ENCODE measurements at places on chromosomes 5 and 9.

DNA sequence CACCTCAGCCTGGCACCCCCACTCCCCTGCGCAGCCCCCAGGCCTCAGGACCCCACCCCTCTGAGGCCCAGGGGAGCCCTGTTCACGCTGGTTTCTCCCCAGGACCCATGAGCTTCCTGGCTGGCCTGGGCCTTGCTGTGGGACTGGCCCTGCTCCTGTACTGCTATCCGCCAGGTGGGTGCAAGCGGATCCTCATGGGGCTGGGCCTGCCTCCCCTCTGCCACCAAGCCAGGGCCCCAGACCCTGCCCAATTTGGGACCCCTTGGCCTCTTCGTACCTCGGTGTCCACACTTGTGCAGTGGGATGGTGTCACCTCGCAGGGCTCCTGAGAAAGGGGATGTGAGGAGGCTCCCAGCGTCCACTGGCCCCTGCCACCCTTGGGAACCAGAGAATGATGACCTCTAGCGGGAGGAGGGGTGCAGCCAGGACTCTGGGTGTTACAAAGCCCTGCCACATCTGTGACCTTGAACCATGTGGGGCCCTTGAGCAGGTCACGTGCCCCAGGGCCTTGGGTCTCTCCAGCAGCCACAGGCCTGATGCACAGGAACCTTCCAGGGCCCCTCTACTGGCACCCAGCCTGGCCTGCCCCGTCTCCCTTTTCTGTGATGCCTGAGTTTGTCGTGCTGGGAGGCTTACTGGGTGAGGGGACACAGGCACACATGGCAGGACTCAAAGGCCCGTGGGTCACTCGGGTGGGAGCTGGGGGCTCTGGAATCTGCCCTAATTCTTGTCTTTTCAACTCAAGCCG is 16.3 kb downstream of the CARD19 start:
- DNase-seq = no peak

- no peak for DNase-seq
These were observed 25.7 kb downstream of the CPEB4 start for GRCh38 chr5:173913686-173914321.

DNA sequence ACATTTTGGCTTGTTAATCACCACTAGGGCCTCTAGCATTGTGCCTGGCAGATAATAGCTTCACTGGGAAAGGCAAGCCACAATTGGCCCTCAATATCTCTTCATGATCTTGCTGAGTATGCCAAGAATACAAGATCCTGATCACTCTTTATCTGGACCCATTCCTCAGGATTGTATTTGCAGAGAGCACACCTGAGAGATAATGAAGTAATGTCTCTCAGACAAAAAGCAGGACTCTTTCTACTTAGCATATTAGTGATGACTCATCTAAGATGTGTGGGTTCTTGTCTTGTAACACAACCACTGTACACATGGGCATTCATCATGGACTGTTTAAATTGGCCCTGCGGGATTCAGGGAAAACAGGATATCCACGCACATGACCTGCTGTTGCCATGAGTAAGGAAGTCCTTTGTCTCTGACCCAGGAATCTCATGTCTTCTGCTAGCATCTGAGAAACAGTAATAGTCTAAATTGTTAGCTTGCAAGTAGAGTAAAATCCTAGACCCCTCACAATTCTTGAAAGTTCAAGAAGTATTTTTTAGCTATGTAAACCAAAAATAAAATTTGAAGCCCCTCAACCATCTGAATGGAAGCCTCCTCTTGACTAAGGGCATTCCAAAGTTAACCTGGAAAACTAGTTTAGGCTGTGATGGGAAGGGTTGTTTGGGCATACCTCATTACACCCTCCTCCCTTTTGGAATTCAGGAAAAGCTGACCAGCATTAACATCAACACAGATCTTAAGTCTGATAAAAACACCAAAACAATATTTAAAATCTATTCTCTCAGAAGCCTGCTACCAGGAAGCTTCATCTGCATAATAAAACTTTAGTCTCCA is 28.0 kb upstream of the NFIL3 start:
- DNase-seq = no peak

DNA sequence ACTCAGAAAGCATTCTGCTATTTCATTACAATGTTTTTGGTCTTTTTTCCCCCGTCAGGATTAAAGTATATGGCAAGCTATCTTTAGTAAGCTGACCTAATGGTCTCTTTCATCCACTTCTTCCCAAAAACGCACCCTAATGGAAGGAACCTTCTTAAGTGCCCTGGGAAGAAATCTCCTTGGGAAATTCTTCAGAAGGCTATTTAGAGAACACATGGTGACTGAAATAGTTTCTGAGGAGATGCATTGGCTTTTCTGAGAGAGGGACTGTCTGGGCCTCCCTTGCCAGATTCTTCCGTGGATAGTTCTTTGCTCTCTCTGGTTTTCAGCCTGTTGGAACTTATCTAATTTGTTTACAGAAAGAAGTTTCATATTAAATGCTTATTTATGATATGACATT is 524.1 kb upstream of the MEF2C start:
- DNase-seq = no peak

- DNase-seq = no peak
These were observed 185.0 kb upstream of the ELL2 start for GRCh38 chr5:96146675-96147074.

DNA sequence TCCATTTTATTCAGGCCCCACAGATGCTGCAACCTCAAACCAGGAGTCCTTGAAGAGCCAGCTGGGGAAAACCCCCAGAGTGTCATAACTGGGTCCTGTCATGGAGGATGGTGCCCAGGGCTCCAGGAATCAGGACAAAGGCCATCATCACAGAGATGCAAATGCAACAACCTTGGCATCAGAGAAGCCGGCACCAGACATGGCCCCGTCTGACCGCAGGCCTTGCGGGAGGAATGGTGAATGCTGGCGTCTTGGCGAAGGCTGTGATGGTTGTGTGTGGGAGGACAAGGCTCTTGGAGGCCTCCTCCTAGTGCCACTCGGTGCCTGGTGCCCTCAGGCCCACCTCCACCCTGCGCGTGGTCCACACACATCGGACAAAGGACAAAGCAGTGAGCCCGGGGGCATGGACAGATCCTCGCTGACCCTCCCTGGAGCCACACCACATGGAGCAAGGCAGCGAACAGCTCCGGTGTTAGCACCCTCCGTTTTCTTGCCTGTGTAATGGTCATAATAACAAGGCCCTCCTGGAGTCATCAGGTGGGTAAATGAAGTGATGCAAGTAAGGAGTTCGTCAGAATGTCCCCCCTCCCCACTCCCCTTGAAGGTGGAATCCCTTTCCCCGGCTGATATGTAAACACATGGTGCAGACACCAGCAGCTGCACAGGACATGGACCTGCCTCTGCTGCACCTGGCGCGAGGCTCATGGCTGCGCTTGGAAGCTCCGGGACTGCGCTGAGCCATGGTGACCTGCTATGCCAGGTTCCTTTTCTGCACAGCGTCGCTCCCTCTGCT is 380.7 kb downstream of the IRX2 start:
- no peak for DNase-seq

- no peak for DNase-seq
These were observed 5.5 kb downstream of the SLC25A2 start for GRCh38 chr5:141298376-141298775.

GRCh38 chr5:76576450-76576849 is 46.8 kb downstream of the F2RL2 start:
- no peak for DNase-seq

- no peak for DNase-seq
These were observed 19.7 kb upstream of the ADAMTS19 start for GRCh38 chr5:129440424-129440823.

DNA sequence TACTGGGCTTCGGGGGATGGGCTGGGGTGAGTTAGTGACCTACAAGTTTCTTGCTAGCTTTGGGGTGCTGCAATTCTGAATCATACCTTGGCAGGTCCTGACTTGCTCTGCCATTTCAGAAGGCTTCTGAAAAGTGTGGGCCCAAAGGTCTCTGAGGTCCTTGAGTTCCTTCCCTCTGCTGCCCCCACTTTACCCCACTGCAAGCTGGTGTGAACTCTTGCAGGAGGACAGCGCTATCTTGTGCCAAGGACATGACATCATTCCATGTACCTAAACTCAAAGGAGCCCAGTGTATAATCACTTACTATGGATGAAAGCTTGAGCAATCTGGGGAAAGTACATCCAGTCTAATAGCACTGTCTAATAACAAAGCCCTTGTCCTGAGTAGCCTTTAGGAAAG is 157.4 kb downstream of the RMI1 start:
- no peak for DNase-seq

- no peak for DNase-seq
These were observed 111.5 kb downstream of the CDC42SE2 start for GRCh38 chr5:131375351-131375750.

DNA sequence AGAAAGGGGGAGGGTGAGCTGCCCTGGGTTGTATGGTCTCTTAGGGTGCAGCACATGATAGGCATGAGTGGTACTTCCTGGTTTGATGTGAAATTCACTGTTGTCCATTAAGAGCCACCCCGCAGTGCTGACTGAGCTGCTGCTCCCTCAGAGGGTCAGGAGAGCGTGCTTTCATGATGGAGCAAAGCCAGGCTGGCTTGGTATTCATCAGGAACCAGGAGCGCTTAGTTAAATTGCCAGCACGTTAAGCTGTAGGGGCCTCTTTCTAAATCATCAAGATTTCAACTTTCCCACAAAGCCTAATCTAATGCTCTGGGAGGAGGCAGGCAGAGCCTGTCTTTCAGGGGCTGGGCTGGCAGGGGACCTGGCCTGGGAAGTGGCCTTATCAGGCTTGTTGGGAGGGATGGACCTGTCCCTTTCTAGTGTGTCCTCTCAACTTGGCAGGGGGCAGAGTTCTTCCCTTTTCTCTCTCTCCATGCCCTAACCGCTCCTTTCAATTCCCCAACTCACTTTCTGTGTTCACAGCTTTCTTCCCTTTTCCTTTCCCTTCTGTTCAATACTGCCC is 7.9 kb downstream of the CYSTM1 start:
- DNase-seq = no peak

DNA sequence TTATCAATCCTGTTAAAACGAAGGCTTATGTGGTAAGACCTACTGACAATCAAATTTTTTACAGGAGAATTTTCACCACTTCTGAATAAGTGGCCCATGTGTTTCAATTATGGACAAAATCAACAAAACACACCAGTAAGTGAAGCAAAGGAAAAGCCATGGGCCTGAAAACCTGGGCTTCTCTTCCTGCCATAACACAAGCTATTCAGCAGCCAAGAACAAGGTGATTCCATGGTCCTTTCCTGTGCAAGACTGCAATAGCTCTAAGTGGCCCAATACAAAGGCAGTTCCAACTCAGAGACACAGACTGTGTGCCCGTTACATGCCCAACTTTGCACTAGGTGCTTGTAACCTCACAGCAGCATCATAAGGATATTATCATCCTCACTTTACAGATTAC is 168.5 kb downstream of the EPB41L4A start:
- DNase-seq = no peak

GRCh38 chr5:53416144-53416738 is 64.2 kb upstream of the FST start:
- DNase-seq = no peak

DNA sequence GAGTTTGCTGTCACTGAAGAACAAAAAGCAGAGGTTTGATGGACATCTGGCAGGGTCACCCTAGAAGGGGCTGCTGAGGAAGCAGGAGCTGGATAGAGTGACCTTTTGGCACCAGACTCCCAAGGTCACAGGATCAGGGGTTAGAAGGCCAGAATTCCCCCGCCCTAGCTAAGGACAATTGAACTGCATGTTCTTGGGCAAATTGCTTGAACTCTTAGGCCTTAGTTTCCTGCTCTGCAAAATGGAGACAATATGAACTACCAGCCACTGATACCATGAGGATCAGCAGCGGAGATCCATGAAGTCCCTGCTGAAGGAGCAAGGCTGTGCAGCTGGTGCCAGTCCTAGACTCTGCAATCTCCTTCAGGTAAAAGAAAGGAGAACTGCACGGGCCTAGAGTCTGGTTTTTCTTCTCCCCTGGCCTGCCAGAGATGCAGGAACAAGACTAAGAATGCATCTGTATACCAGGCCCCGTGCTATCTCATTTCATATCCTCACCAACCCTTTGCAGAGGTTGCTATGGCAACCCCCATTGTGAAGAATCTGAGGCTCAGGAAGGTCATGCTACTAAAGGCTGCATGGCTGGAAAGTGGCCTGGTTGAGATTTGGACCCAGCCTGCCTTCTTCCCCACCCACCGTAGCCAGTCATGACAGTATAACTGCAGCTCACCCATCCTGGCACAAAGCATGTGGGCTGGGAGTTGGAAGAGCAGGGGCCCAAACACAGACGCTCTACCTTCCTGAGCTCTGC is 33.7 kb downstream of the CAMK2A start:
- DNase-seq = no peak

- DNase-seq = no peak
These were observed 34.2 kb downstream of the PAX5 start for GRCh38 chr9:36999728-37000333.

- DNase-seq = no peak
These were observed 70.4 kb downstream of the MVB12B start for GRCh38 chr9:126397056-126397455.

Data from SK-N-MC (cell line).